IPS DF 6.9 (cell line): ENCODE measurements at places on chromosomes 12 and 14.

- no peak for DNase-seq
Observed at GRCh38 chr14:101185073-101185835, 281.7 kb upstream of the RTL1 start.

DNA sequence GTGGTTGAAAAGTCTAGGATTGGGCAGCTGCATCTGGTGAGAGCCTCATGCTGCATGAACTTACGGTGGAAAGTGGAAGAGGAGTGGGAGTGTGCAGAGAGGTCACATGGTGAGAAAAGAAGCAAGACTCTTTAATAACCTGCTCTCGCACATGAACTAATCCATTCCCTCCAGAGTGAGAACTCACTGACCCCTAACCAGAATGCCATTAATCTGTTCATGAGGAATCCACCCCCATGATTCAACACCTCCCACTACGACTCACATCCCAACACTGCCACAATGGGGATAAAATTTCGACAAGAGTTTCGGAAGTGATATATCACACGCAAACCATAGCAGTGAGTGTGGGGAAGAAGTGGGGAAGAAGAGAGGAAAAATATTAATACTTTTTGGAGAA, 377.4 kb downstream of the NAV3 start:
- no peak for DNase-seq

DNA sequence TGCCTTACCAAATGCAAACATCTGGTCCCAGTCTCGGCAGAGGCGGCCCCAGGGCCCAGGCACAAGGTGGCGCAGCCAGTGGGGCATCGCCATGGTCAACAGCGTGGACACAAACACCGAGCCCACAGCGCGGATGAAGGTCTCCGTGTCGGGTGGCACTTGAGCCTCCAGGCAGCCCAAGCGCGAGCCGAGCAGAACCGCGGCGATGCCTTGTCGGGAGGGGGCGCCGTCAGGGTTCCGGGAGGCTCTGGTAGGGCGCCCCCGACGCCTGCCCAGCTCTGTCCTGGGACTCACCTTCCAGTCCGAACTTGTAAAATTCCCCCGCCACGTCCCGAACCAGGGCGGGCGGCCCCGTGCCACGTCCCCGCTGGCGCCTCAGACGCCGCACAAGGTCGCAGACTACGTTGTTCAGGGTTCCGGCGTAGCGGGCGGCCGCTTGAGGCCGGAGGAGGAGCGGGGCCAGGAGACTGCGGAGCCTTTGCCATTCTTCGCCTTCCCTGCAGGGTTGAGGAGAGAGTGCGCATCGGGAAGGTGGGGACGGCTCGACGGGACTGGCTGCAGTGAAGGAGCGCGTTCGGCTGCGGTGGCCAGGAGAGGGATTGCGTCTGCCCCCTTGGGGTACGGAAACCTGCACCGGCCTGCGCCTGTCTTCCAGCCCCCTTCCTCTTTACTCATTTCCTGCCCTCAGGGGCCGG, 1.7 kb downstream of the CYP27B1 start:
- no peak for DNase-seq

- DNase-seq = no peak
Observed at GRCh38 chr14:96581902-96582301, 79.7 kb downstream of the PAPOLA start.

DNA sequence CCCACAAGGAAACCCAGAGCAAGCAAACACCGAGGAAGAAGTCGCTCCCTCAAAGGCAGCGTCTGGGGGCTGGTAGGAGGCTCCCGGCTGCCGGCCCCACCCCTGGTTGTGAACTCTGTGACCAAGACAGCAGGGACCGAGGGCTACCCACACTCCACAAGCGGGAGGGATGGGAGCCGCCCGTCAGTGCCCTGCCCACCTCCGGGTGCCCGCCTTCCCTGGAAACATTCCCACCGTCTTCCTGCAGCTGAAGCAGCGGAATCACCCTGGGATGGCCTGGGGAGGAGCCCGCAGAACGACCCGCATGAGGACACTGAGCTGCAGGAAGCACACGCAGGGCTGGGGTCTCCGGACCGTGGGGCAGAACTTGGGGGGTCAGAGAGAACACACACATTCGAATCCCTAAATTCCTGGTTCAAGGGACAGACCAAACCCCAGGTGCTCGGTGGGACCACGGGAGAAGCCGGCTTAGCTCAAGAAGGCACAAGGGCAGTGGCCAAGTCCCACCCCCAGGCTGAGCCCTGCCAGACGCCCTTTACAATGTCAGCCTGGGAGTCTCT, 33.5 kb upstream of the C14orf180 start:
- no peak for DNase-seq

DNA sequence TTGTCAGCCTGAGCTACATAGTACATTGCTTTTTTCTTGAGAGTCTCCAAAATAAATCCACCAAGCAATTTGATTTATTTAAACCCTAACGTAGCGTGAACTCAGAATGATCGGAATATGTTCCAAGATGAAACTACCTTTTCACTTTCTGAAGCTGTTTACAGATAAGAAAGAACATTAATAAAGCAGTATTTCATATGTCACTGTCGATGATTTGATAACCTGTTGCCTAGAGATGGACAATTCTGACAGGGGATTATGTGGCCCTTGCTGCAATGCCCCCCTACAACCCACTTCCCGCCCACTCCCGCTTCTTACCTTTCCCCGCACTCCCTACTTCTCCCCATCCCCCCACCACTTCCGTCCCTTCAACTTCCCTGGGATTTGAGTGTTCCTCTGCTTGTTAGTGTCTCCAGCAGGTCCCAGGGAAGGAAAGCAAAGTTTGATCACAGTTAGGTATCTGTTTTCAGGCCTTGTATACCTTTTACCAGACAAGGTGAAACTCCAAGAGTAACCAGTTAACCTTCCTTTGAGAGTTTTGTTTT, 229.2 kb upstream of the HMGA2 start:
- no peak for DNase-seq

- DNase-seq = no peak
Observed at GRCh38 chr14:20278414-20278813, 27.3 kb downstream of the TTC5 start.

- no peak for DNase-seq
Observed at GRCh38 chr14:60656686-60657455, 7.6 kb upstream of the SIX1 start.

DNA sequence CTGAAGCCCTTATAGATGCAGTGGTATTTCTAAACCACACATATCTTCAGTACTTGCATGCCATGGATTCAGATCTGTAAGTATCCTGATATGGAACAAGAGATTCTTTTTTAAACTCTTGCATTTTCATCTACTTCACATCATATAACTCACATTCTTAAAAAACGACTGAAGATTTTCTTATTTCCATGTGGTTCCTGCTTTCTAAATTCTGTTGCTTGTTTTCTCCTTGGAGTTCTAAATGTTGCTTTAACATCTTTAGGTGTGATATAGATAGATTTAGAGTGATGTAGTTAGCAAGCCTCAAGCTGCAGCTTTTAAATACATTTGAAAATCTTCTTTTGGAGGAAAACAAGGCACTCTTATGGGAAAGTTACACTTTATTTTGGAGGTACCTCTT, 455.4 kb downstream of the FOXG1 start:
- DNase-seq = no peak

- DNase-seq = no peak
Observed at GRCh38 chr14:68807148-68807600, 14.3 kb upstream of the ZFP36L1 start.

DNA sequence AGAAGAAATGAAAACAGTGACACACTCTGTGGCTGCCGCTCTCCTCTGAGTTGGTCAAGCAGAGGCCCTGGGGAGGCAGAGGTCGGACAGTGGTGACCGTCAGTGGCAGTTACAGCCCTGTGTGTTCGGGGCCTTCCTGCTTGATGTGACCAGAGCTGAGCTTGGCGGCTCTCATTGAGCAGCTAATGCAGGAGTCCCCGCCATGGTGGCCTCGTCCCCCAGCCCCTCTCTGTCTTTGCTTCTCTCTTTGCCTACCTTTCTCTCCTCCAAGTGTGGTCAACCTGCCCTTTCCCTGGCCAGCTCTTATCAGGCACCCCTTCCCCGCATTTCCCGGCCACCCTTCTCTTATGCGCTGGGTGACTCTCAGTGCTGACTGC, 362.8 kb downstream of the CACNA1C start:
- DNase-seq = no peak

DNA sequence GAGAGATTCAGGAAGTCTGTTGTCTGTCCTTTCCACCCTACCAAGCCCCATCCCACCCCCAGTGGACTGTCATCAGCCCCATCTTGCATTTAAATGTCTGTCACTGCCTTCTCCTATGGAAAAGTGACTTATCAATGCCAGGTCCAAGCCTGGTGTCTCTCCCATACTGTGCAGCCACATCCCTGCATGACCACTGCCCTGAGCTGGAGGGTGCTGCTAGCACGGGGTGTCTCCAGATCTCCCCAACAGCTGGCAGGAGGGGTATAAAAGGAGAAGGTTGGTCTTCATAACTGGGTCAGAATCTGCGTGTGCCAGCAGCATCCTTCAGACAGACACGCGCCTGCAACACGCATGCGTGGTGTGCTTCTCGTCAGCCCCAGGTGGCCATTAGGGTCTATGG, 154.4 kb upstream of the HIF1A start:
- no peak for DNase-seq

DNA sequence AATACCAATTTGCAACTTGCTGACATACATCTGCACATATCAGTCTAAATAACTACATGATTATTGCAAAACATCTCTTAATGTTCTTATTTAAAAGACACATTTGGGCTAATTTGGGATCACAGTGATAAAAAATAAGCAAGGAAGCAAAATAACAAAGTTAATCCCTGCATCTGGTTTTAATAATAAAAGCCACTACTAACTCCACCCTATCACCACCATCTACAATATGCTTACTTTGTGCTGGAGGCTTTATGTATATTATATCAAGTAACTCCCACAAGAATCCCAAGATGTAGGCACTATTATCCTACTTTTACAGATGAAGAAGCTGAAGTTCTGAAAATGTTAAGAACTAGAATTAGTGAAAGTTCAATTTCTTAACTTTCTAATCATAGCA, 45.7 kb downstream of the TAOK3 start:
- no peak for DNase-seq

DNA sequence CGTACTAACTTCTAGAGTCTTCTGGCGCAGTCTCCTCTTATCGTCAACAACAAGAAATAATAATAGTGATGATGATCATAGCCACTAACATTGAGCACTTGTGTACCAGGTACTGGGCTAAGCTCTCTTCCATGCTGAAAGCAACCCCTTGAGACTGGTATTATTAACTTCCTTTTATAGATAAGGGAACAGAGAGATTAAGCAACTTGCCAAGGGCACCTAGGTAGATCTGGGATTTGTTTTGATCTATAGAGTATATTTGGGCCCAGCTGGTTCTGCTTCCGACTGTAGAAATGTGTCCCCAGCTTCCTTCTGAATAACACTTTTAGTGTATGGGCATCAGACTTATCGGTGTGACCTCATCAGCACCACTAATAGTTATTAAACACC, 1.1 kb upstream of the ZNF219 start:
- no peak for DNase-seq

DNA sequence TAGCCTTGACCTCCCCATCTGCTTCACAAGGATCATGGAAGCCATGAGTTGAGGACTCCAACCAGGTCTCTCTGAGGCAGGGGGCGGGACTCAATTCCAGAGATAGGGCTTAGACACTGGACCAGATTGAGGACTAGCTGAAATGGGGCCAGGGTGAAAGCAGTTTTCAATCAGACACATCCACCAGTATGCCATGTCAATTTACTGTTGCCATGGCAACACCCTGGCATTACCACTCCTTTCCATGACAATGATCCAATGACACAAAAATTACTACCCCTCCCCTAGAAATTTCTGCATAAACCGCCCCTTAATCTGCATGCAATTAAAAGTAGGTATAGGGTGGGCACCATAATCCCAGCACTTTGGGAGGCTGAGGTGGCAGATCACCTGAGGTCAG, 18.6 kb upstream of the DCAF5 start:
- DNase-seq = no peak

GRCh38 chr14:99554184-99554583, 49.8 kb downstream of the CCDC85C start:
- no peak for DNase-seq

DNA sequence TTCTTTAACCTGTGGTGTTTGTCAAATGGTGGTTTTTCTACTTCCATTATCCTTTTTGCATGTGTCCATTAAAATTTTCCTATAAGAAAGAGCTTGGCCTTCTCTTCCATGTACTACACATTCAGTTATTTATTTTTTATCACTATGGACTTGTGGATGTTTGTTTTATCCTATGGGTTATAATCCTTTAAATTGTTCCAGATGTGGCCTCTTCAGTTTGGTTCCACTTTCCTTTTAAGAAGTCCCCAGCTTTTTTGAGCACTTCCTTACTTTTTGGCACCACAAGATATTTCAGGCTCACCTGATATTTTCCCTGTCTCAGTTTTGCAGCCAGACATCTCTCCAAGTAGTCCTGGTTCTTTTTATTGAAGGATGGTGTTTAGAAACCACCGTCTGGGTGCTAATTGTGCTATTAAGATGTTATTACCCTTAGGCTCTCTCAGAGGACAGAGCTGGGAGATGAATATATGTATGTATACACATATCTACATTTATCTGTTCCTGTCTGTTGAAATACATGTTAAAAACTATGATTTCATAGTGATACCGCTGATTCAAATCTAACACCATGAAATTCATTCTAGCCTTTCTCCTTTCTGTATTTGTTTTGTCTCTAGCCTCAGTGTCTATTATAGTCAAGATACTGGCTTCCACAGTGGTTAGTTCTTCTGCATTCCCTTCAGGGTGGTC, 408.5 kb upstream of the RGS6 start:
- no peak for DNase-seq

- no peak for DNase-seq
Observed at GRCh38 chr14:91692075-91692474, 39.8 kb downstream of the CATSPERB start.

- no peak for DNase-seq
Observed at GRCh38 chr14:93902619-93903307, 24.4 kb upstream of the FAM181A start.

DNA sequence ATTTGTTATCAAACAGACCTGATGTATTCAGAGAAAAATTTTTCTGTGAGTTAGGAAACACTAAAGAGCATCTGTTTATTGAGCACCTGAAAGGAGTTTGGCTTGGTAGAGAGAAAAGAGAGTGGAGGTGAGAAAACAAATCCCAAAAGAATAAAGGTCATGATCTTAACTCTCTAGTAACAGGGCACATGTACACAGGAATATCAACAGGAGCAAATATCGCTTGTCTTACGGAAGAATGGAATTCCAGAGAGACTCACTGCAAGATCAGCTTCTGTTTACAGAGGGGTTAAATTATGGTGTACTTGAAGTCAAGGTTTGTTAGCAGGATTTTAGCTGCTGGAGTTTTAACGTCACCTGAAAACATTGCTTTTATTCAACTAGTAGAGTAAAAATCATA, 78.8 kb downstream of the SPPL3 start:
- no peak for DNase-seq

GRCh38 chr12:109552971-109553370, 20.3 kb downstream of the MMAB start:
- DNase-seq = no peak

- DNase-seq = no peak
Observed at GRCh38 chr12:75592638-75593335, 81.4 kb upstream of the KRR1 start.

- no peak for DNase-seq
Observed at GRCh38 chr12:16086942-16087341, 175.8 kb downstream of the DERA start.
